ENCODE measurements at places on chromosomes 3 and 15. TPM values are rescaled to one million over a fixed set of nuclear protein-coding genes. Genes with fewer than 3 reads are reported as not detected.

FAM81A gene
- total RNA-seq: 1.5 TPM

IMPDH2 gene
- 557 TPM for total RNA-seq

MKRN3 gene
- 1.6 TPM for total RNA-seq

HHLA2 gene
- total RNA-seq: 2.2 TPM

BFSP2 gene
- total RNA-seq: 1.1 TPM

GRCh38 chr3:135368781-135369180 lies 573.7 kb downstream of the EPHB1 start:
- H3K27ac ChIP-seq: no peak overlapping the region
- H3K36me3 ChIP-seq: no peaks in the 10 kb centered on the region

DNA sequence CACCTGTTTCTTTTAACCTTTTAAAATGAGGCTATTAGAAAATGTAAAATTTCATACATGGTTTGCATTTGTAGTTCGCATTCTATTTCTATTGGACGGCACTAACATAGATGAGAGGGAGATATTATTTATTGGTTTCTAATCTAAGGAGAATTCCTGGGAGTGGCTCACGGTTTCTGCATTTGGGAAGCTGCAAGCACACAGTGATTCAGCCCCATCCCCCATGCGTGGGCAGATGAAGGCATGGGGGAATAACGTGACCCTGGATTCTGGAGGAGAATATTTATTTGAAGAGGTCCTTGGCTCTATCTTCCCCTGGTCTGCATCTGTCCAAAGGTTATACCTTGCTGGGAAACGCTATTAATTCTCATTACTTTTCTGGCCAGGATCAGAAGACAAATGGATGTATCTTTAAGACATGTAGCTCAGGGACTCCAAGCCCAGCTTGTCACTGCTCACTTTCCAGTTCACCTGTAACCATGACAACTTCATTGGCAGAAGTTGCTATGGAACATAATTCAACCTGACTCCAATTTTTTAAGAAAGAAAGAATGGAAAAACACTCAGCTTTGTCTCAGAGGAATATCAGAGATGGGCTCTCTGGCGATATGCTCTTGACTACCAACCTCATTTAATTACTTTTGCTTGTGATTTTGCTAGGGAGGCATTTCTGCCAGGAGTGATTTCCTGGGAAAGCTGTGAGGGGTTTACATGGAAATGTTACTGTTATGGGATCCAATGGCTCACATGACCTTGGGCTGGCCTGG lies 27.2 kb upstream of the POMGNT2 start:
- no peak for DNase-seq
- no peaks in the 10 kb centered on the region for H3K36me3 ChIP-seq
- no peaks in the 10 kb centered on the region for H3K4me1 ChIP-seq
- H3K4me3 ChIP-seq: no peak overlapping the region
- no peaks in the 10 kb centered on the region for H3K27me3 ChIP-seq

DNA sequence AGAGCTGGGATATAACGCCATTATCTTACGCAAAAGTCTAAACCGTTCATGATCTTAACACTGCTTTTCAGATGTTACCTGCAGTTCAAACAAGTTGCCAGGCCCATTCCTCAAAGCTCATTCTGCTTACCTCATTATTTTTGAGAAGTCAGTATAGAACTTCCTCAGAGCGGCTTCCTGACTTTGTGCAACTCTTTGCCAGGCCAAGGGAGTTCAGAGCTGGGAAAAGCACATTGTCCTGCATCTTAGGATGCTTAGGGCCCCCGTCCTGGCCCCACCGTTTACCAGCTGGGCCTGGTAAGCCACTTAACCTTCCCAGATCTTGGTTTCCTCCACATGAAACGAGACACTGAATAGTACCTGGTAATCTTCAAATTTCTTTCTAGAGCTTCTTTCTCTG lies 6.8 kb upstream of the C2CD4B start:
- H3K4me1 ChIP-seq: no peaks in the 10 kb centered on the region
- H3K27ac ChIP-seq: no peak overlapping the region
- H3K4me3 ChIP-seq: no peak overlapping the region
- DNase-seq: no peak
- H3K27me3 ChIP-seq: peaks cover 35% of the 10 kb centered on the region

DNA sequence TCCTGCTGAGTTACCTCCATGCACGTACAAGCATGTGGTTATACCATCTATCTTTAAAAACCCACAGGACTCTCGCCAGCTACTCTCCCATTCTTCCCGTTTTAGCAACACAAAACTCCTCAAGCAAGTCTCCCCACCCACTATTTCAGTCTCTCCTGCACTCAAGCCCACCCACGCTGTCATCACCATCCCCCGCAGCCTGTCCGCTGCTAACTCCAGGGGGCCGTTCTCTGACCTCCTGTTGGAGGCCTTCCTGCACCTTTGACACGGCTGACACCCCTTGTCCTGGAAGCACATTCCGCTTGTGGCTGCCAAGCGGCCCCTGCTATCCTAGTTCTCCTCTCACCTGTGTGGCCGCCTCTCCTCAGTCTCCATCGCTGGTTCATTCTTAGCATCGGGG lies 7.5 kb upstream of the PCSK6 start:
- DNase-seq: no peak
- no peaks in the 10 kb centered on the region for H3K36me3 ChIP-seq
- H3K4me1 ChIP-seq: peaks cover 27% of the 10 kb centered on the region
- no peak overlapping the region for H3K4me3 ChIP-seq
- H3K27me3 ChIP-seq: peaks cover 40% of the 10 kb centered on the region

- H3K27ac ChIP-seq: no peak overlapping the region
- DNase-seq: no peak
- no peaks in the 10 kb centered on the region for H3K36me3 ChIP-seq
- H3K4me1 ChIP-seq: no peaks in the 10 kb centered on the region
- peaks cover 14% of the 10 kb centered on the region for H3K27me3 ChIP-seq
These were observed 46.1 kb upstream of the TMCO5A start for GRCh38 chr15:37888356-37888755.

- H3K4me3 ChIP-seq: no peak overlapping the region
- no peaks in the 10 kb centered on the region for H3K4me1 ChIP-seq
- H3K27me3 ChIP-seq: no peaks in the 10 kb centered on the region
- H3K36me3 ChIP-seq: no peaks in the 10 kb centered on the region
- DNase-seq: no peak
These were observed 296.1 kb downstream of the LSAMP start for GRCh38 chr3:116148881-116149851.

DNA sequence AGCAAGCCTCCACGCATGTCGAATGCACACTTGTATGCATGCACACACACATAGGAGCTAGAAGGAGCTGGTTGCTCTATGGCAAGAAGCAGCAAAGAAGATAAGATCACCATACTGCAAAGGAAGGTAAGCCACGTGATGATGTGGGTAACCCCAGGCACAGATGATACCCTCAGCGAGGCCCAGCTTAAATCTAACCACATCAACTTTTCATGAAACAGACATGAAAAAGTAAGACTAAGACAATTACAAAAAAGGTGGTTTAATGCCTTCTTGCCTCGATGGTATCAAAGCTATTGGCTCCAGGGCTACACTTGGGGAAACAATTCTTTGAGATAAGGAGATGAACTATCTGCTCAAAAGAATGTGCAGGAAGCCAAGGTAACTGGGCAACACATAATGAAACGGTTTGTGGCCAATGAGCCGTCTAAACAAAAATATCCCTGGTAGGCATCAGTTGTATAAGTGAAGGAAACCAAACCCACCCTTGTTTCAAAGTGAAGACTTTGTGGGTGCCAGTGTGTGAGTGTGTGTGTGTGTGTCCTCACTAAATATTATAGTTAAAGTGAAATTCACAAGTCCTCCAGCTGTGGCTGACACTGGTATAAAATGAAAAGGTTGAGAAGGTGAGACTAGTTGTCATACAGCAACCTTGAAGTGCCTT lies 365.7 kb upstream of the ICE2 start:
- peaks cover 72% of the 10 kb centered on the region for H3K4me1 ChIP-seq
- H3K36me3 ChIP-seq: no peaks in the 10 kb centered on the region
- peak overlapping the region; percentile 51 for H3K27ac ChIP-seq
- peaks cover 1% of the 10 kb centered on the region for H3K27me3 ChIP-seq
- peak; percentile 82 for DNase-seq
- peak overlapping the region; percentile 24 for H3K4me3 ChIP-seq

GRCh38 chr3:126859415-126860246 lies 123.3 kb upstream of the PLXNA1 start:
- H3K27me3 ChIP-seq: no peaks in the 10 kb centered on the region
- H3K4me1 ChIP-seq: peaks cover 2% of the 10 kb centered on the region
- H3K4me3 ChIP-seq: no peak overlapping the region
- no peak overlapping the region for H3K27ac ChIP-seq

DNA sequence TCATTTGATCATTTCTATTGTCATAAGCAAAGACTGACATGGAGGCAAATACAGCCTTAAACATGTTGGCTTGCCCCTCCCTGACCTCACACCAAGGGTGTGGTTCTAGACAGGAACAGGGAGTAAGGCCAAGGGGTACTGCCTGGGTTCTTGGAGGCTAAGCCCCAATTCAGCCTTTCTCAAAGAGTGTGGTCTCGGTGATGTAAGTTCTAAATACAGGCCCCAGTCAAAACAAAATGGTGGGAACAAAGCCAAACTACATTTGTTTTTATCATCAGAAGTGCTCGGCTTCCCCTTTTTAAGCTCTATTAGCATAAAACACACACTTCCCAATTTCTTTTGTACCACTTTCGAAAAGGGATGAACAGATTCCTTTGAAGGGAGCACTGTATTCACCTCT lies 129.5 kb downstream of the ATP8B4 start:
- no peak overlapping the region for H3K4me3 ChIP-seq
- no peak for DNase-seq
- no peaks in the 10 kb centered on the region for H3K36me3 ChIP-seq
- H3K27ac ChIP-seq: no peak overlapping the region
- no peaks in the 10 kb centered on the region for H3K4me1 ChIP-seq
- H3K27me3 ChIP-seq: no peaks in the 10 kb centered on the region

- H3K36me3 ChIP-seq: no peaks in the 10 kb centered on the region
- no peak overlapping the region for H3K27ac ChIP-seq
- H3K4me1 ChIP-seq: no peaks in the 10 kb centered on the region
These were observed 32.3 kb upstream of the AMOTL2 start for GRCh38 chr3:134406331-134407238.

DNA sequence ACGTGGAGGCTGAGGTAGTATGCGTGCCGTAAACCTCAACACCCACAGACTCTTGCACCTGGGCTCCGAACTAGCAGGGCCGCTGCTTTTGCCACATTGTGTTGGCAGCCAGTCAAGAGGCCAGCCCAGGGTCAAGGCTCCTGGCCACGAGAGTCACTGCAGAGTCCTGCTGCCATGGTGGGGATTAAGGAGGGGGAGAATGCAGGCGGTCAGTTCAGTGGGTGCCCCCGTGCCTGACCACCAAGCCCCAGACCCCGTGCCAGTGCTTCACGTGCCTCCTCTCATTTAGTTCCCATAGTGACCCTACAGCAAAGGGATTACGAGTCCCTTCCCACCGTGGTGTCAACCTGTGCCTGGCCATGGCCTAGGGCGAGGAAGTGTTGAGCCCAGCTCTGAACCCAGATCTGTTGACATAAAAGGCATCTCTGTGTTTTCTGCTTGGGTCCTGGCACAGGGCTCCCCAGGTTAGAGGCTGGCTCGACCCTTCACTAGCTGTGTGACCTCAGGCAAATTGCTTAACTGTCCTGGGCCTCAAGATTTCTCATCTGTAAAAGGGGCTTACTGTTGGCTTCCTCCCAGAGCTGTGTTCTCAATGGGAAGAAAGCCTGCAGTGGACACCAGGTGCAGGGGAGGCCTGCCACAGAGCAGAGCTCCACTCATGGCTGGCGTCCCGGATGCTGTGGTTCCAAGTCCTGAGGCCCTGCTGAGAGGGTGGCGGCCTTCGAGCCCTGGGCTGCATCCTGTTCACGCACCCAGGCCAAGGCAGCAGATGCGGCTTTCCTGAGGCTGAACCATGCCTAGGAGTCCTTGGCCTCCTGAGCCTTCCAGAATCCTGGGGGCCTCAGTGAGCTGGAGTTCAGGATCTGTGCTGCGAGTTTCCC lies 32.8 kb downstream of the FBLN2 start:
- peaks cover 13% of the 10 kb centered on the region for H3K4me1 ChIP-seq
- peak overlapping the region; percentile 1 for H3K27ac ChIP-seq
- H3K36me3 ChIP-seq: no peaks in the 10 kb centered on the region

DNA sequence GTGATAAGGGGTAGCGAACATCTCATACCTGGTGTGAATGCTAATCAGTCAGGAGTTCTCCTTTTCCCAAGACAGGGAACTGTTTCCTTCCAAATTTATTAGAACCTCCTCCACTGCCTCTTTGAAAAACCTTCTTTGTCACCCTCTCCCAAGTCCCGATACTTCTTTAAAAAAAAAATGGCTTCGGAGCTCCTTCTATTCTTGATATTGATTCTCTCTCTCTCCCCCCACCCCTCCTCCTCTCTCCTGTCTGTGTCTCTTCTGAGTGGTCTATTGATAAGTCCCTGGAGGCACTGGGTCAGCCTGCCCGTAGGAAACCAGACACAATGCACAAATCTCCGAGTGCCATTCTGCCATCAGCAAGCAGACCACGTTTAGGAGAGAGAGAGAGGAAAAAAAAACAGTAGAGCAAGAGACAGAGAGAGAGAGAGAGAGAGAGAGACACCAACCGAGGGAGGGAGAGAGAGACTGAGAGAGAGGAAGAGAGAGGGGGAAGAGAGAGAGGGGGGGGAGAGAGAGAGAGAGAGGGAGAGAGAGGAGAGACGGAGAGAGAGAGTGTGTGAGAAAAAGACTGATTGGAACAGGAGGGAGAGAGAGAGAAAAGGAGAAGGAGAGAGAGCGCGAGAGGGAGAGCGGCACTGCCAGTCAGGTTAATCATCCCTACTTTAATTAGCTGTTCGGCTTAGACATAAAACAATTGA lies 160.9 kb downstream of the TIGIT start:
- H3K36me3 ChIP-seq: no peaks in the 10 kb centered on the region
- peaks cover 13% of the 10 kb centered on the region for H3K4me1 ChIP-seq
- peaks cover 1% of the 10 kb centered on the region for H3K27me3 ChIP-seq
- DNase-seq: peak; percentile 6
- no peak overlapping the region for H3K4me3 ChIP-seq

DNA sequence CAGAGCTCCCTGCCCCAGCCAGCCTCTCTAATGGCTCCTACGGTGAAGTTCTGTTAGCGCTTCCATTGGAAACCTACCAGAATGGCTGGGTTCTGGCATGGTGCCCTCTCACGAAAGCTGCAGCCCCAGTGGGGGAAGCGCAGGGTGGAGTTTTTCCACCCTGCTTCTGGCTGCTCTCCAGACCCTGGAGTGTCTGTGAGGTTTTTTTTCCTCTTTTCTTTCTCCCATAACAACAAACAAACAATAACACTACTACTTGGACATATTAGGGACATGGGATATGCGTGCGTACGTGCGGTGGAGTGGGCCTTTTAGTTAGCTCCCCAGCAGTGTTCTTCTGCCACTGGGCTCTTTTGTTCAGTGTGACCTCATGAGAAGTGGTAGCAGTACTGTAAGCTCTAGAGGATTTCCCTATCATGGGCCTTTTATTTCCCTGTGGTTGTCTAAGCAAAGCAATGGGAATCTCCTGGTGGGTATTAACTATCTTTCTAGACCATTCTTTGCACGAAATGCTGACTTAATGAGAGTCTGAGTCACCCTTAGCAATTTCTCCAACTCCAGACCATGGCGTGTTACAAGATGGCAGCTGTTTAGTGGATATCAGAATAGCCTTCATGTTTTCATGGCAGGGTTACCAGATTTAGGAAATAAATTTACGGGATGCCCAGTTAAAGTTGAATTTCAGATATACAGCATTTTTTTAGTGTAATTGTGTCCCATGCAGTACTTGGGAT lies 161.9 kb downstream of the FNDC3B start:
- DNase-seq: no peak
- no peak overlapping the region for H3K4me3 ChIP-seq
- H3K4me1 ChIP-seq: no peaks in the 10 kb centered on the region
- H3K36me3 ChIP-seq: peaks cover 10% of the 10 kb centered on the region
- no peaks in the 10 kb centered on the region for H3K27me3 ChIP-seq
